ENCODE measurements at places on chromosomes 5 and 9.

GRCh38 chr5:67051164-67051563, 145.4 kb downstream of the CD180 start:
- no peak for DNase-seq

GRCh38 chr5:43837091-43837490, 234.1 kb downstream of the NNT start:
- DNase-seq: no peak

- no peak for DNase-seq
These were observed 119.3 kb downstream of the C5orf15 start for GRCh38 chr5:133849116-133849515.

DNA sequence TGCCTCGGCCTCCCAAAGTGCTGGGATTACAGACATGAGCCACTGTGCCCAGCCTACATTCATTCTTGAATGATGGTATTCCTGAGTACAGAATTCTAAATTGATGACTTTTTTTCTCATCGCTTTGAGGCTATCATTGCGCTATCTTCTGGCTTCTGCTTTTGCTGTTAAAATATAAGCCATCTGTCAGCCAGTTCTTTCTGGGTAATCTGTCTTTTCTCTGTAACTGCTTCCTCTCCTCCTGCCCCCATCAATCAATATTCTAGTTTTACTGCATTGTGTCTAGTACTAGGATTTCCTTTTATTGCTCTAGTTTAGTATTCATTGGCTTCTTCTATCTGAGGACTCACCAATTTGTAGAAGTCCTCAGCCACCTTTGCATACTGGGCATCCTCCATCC, 89.0 kb downstream of the PLPP1 start:
- DNase-seq: peak; percentile 42

DNA sequence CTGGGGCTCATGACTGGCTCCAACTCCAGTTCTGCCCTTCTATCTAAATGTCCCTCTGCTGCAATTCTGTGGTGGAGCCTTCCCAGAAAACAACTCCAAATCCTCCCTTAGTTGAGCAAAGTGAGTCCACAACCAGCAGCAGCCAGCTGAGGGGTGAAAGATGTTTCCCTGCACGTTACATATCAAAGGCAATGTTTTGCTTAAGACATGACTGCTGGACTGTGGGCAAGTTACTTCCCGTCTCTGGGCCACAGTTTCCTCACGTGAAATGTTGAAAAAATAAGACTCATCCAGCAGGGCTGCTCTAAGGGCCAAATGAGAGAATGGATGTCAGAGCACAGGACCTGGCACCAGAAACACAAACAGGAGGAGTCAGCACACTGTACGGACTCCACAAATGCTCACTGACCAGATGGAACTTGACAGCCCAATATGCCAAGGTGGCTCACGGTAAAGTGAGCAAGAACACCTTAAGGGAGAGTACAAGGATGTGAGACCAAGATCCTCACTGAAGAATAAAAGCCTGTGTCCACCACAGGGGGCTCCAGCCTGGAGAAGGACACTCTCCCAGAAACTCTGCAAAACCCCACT, 138.4 kb upstream of the ABCA1 start:
- DNase-seq: no peak

DNA sequence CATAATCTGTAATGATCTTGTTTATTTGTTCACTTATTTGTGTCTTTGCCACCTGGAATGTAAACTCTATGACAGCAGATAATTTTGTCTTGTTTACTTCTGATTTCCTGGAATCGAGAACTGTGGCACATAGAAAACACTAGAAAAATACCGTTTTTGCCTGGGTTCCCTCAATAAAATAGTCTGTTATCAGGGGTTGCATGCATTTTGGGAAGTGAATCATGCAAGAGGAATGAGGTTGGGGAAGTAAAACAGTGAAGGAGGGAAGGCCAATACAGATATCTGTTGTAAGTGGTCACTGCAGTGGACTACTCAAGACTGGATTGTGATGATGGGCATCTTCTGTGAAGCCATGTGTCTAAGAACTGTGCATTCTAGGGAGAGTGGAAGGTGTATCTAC, 45.2 kb upstream of the IL6ST start:
- DNase-seq: no peak
